ENCODE measurements at places on chromosomes 6 and 20.

- peak; percentile 7 for DNase-seq
Measured at GRCh38 chr6:5942591-5942990, 64.1 kb downstream of the NRN1 start.

- peak; percentile 56 for DNase-seq
Measured at GRCh38 chr6:53044071-53044470, 21.1 kb upstream of the FBXO9 start.

- peak; percentile 79 for DNase-seq
Measured at GRCh38 chr6:106254636-106255035, 70.9 kb downstream of the ATG5 start.

- no peak for DNase-seq
Measured at GRCh38 chr6:87716928-87717614, 15.0 kb upstream of the AKIRIN2 start.

DNA sequence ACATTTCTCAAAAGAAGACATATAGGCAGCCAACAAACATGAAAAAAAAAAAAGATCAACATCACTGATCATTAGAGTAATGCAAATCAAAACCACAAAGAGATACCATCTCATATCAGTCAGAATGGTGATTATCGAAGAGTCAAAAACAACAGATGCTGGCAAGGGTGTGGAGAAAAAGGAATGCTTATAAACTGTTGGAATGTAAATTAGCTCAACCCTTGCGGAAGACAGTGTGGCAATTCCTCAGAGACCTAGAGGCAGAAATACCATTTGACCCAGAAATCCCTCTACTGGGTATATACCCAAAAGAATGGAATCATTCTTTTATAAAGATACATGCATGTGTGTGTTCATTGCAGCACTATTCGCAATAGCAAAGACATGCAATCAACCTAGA lies 303.8 kb upstream of the THEMIS start:
- peak; percentile 33 for DNase-seq

- DNase-seq = peak; percentile 59
Measured at GRCh38 chr6:11585426-11586016, 48.0 kb downstream of the TMEM170B start.

GRCh38 chr20:37471741-37472235 lies 49.3 kb upstream of the NNAT start:
- DNase-seq = no peak

DNA sequence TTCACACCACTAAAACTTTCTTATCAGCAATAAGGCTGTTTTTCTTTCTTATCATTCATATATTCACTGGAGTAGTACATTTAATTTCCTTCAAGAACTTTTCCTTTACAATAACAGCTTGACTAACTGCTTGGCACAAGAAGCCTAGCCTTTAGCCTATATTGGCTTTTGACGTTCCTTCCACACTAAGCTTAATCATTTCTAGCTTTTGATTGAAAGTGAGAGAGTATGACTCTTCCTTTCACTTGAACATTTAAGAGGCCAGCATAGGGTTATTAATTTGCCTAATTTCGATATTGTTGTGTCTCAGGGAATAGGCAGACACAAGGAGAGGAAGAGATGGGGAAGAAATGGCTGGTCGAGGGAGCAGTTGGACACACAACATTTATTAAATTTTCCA lies 23.6 kb downstream of the THEMIS start:
- DNase-seq = peak; percentile 6

DNA sequence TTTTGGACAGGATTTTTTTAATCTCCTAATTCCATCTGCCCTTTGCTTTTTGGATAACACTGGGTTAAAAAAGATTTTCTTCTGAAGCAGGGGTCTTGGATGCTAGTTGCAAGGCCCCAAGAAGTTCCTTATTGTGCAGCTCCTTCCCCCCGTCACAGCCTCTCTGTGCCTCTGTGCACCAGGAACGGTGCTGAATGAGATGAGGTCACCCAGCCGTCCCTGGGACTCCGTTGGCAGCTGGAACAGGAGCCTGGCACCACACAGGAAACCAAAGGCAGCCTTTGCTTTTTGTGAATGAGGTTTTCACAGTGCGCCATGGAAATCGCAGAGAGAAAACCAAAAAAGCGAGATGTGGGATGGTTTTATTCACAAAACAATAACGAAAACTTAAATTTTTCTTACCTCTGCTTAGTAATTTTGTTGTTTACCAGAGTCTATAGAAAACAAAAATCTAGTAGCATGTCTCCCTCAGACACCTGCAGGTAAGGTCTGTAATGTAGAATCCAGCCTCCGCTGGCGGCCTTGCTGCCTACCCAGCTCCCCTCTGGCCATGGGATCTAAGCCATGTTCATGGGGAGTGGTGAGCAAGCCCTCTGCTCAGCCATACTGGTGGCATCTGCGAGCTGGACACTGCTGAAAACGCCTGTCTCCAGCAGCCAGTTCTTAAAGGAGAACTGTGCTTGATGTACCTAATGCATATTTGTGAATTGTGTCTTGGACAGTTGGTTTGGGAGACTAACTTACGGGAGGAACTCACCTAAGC lies 40.4 kb upstream of the SYNJ2 start:
- DNase-seq = no peak
